ENCODE measurements at places on chromosomes 13 and 19.

GRCh38 chr19:12092065-12092867 lies 27.7 kb downstream of the ZNF844 start:
- peak; percentile 96 for DNase-seq

- DNase-seq, result peak; percentile 93
Measured at GRCh38 chr19:45615795-45616703, 14.0 kb upstream of the GPR4 start.

GRCh38 chr19:53091413-53092254 lies 11.6 kb downstream of the ZNF160 start:
- no peak for DNase-seq

- no peak for DNase-seq
Measured at GRCh38 chr13:88824218-88824617, 1153.0 kb downstream of the SLITRK5 start.

DNA sequence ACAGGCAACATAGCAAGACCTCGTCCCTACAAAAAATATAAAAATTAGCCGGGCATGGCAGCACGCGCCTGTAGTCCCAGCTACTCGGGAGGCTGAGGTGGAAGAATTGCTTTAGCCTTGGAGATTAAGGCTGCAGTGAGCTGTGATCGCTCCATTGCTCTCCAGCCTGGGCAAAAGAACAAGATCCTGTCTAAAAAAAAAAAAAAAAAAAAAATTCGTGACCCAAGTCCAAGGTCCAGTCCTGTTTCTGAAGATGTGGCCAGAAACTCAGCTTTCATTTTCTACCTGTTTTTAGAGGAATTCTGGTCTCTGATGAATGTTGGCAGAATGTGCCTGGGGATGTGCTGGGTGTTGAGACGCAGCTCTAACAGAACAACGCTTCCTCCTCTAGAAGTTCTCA lies 1.9 kb upstream of the PGPEP1 start:
- no peak for DNase-seq

- no peak for DNase-seq
Measured at GRCh38 chr13:106104281-106104901, 431.1 kb downstream of the EFNB2 start.

DNA sequence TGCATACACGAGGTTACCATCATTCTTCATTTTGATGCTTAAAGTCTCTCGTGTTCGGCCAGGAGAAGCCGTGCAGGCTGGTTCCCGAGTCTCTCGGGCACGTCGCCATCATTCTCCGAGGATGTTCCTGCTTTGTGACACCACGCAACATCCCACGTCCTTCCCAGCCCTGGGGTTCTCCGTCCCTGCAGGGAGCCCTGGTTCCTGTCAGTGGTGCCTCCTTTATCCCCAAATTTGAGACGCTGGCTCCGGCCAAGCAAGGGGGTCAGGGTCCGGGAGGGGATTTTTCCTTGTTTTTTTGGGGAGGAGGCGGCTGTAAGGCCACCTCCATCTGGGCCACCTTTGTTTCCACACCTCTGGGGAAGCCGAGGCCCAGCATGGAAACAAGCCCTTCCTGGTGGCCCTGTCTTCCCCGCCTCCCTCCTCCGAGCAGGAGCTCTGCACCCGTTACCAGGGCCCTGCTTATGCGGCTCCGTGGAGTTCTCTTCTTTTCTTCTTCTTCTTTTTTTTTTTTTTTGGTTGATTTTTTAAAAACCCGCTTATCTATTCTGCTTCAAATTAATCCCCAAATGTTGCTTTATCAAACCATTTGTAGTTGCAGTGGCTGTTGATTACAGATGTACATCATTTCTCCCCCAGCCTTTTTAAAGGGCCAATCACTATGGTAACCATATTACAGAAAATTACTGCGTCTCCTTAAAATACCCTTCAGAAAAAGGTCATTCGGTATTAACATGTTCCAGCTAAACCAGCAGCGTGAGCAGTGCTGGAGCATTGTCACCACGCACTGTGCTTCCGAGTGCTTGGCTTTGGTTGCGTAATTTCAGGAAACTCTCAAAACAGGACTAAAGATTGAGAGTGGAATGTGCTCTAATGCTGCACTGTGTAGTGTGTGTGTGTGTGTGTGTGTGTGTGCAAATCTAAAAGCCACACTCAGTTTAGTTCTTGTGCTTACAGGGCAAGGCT lies 50.4 kb downstream of the TEX29 start:
- no peak for DNase-seq

DNA sequence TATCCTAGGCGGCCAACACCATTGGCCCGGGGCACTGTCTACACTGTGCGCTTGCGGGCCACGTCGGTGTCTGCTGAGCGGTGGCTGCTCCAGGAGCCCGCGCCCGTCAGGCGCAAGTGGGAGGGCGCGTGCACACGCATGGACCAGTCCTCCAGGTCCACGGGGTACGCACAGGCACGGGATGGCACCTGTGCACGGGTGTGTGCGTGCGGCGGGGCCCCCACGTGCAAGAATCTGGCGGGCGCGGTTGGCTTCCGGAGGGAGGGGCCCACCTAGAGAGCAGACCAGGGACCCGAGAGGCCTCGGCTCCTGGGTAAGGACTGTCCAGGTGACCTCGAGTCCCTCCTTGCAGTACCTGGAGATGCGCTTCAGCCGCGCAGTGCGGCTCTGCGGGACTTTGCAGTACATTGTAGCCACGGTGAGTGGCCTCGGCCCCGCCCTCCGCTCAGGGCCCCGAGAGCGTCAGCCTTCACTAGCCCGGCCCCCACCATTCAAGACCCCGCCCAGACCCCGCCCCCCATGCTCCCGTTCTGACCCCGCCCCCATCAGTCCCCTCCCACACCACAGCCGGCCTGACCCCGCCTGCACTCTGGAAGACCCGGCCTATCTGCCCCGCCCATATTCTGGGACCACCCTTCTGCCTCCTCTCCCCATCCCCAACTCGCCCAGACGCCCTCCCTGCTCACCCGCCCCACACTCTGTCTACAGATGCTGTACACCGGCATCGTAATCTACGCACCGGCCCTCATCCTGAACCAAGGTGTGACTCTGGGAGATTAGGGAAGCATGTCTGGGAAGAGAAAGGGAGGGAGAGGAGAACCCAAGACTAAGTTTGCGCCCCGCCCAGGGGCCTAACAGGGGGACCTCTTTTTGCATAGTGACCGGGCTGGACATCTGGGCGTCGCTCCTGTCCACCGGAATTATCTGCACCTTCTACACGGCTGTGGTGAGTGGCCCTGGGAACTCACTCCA lies 2.3 kb downstream of the SLC5A5 start:
- no peak for DNase-seq

Data from tongue (tissue), 3 donors.